ENCODE measurements at places on chromosomes 2 and 18.

DNA sequence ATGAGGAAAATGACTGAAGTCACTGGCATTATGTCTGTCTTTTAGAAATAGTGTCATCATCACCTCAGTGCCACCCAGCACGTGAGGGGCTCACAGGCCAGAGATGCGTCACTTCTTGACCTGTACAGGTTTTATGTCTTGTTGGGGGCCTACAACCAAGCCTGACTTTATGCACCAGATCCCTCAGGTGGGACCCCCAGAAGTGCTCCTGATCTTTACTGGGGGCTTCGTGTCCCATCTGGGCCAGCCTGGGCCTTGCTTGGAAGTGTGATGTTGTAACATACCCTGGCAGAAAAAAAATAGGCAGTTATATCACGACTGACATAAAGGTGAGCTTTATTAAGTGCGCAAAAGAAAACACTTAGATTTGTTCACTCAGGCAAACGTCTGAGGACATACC is 21.5 kb upstream of the GNAL start:
- DNase-seq = no peak

DNA sequence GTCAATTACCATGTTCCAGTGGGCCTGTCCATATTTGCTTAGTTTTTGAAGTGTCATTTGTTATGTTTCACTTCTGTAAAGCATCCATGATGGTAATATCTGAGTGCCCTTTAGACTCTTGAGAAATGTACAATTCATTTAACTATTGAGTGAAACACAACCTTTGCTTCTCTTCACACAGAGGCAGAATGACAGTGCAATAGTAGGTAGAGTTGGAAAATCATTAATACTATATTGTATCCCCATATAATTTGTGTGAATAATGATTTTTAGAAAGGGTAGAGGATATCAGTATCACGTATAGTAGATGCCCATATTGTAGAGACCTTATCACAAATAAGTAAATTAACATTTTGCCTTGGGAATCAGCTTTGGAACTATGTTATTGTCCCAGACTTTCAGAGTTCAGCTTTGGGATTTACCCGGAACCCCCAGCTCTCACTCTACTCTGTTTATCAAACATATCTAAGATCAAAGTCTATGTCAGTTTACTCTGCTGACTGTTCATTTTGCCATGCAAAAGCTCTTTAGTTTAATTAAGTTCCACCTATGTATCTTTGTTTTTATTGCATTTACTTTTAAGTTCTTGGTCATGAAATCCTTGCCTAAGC is 172.7 kb upstream of the NOL4 start:
- DNase-seq = no peak

DNA sequence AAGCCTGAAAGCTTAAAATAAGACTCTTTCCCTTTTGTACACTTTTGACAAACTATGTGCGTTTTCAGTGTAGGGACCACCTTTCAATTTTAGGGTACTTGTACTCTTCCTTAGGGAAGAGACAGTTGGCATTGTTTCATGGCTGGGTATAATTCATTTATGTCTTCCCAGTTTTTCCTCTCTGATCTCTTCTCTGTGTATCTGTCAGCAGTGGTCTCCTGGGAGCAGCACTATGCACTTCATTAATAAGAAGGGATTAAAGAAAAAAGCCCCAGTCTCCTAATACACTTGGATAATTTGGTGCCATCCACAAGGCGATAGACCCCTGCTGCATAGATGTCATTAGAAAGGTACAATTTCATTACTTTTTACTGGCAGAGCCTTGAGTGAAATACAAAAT is 12.1 kb downstream of the AQP4 start:
- no peak for DNase-seq

DNA sequence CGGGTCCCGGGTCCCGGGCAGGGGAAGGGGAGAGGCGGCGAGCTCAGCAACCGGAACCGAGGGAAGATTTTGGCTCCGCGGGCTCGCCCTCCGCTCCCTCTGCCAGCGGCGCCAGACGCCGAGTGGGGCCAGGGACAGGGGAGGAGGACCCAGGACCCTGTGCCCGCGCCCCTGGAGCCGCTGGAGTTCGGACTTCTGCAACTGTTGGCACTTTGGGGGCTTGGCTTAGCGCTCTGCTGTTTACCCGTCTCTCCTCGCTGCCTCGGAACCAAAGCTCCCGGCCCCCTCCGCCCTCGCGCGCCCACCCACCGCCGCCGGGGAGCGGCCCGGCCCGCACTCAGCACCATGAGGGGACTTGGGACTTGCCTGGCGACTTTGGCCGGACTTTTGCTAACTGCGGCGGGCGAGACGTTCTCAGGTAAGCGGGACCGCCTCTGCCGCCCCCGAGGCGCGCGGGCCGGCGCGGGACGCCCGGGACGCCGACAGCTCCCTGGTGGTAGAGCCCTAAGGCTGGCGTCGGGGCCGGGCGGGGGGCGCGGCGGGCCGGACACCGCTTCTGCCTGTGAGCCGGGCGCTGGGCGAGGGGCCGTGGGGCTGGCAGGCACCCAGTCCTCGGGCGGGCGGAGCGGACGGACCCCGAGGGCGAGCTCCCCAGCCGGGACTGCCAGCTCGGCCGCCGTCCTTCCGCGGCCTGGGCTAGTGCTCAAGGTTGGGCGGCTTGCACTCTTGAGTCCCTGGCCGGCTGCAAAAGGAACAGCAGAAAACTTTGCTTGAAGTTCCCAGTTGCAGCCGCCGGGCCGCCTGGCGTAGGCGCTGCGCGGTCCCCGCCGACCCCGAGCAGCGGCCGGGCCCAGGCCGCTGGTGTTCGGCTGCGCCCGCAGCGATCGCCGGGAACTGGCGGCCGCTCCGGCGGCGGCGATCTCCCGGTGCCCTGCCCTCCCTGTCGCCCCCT is 634 bp downstream of the PTPRM start:
- DNase-seq = no peak

GRCh38 chr2:878245-878930 is 72.3 kb upstream of the SNTG2 start:
- DNase-seq = no peak

DNA sequence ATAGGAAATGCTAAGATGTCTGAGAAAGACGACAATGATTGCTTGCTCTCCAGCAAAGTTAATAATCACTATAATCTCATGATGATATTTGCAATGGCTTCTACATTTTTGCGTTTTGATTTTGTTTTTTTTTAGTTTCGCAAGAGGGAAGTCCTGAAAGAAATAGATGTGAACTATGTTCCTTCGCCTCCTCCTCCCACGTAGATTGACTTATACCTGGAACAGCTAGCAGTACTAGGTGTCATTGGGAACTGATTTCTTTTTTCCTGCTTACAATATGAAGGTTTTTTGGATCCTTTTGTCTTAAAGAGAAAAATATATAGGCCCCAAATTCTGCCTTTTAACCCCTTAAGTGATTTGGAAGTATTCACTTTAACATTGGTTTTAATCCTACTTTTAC is 26.7 kb downstream of the ITPRID2 start:
- DNase-seq = no peak

DNA sequence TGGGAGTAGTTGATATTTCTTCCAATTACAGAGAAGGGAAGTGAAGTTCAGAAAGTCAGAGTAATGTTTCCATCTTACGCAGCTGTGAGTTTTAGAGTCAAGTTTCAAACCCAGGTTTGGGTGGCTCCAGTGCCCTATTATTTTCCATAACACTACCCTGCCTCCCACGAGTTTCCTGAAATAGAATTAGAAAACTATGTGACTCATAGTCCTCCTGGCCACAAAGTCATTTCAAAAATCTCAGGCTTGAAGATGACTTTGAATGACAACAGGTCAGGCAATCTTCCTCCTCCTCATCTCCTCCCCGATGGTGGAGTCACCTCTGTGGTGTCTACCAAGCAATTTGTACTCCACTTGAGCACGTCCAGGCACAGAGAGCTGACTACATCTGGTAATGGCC is 212.3 kb upstream of the TRIB2 start:
- DNase-seq = no peak

DNA sequence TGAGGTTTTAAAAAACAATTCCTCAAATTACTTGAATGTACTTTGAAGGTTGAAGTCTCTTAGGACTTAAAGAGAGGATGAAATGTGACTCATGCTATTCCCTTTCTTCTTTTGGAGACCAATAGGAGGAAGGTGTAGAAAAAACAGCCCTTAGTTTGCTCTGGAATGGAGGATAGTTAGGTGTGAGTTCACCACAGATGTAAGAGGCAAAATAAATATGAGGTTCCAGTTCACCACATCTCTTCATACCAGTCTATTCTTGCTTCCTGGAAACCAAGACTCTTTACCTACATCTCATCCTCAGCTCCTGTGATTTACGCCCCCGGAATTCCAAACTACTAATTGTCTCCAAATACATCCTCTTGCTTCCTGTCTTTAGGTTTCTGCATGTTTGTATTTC is 77.5 kb upstream of the TTC21B start:
- DNase-seq = no peak

DNA sequence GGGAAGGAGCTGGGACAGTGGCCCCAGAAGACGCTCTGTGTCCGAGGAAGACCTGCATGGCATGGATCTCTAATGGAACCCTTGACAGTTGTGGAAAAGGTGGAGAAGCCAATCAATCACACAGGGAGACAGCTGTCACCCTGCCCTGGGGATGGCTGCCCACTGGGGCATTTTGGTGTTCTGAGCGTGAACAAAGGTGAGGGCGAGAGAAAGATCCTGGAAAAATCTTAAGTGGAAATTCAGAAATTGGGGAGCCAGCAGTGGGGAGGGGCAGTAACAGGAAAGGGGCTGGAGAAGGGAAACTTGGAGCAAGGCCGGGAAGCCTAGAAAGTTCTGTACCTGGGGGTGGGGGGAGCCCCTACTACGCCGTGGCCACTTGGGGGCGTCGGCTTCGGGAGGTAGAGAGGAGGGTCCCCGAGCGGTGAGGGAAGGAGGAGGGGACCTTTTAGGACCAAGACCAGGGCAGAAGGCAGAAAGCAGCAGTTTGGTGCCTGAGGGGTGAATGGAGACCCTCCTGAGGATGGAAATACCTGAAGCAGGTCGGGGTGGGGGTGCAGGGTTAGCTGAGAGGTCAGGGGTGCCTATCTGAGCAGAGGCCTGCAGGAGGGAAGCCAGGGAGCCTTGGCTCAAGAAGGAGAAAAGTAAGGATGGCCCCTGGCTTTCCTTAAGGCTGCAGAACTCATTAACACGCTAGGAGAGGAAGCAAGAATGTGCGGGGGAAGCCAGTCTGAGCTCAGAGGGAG is 30.0 kb downstream of the NGEF start:
- DNase-seq = no peak

DNA sequence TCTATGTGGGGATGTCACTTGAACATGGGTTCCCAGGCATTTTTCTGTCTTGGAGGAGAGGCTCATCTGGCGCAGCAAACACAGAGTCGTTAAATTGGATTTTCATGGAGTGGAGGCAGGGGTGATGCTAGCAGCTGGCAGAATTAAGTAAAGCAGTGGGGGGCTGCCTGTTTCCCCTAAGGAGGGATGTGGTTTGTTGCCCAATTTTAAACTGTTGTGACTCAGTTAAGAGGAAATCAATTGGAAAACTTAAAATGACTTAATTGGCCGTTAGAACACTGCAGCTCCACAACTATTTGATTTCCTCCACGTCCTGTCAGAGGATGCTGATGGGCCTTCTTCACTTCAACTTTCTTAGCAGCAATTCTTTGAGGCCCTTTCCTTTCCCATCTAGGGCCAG is 354.1 kb upstream of the ATP5MC3 start:
- DNase-seq = no peak

GRCh38 chr18:54358495-54359040 is 862 bp downstream of the C18orf54 start:
- DNase-seq = no peak

- no peak for DNase-seq
Observed at GRCh38 chr18:57806978-57807285, 3.8 kb upstream of the ATP8B1 start.

- DNase-seq = no peak
Observed at GRCh38 chr2:183269956-183270355, 145.7 kb downstream of the NUP35 start.

DNA sequence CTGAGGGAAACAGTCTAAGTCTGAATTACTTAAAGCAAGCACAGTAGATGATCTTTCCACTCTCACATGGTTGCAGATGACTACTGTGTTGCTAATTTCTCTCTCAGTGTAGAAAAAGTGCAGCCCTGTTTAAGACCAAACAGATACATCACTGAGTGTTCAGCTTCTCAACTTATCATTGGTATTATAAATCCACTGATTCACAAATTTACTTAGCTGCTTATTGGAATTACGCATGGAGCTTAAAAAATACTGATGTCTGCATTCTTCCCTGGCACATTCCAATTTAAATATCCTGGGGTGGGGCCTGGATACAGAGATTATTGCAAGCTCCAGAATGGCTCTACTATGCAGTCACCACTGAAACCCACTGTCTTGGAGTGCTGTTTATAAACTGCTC is 411.2 kb downstream of the RND3 start:
- no peak for DNase-seq

DNA sequence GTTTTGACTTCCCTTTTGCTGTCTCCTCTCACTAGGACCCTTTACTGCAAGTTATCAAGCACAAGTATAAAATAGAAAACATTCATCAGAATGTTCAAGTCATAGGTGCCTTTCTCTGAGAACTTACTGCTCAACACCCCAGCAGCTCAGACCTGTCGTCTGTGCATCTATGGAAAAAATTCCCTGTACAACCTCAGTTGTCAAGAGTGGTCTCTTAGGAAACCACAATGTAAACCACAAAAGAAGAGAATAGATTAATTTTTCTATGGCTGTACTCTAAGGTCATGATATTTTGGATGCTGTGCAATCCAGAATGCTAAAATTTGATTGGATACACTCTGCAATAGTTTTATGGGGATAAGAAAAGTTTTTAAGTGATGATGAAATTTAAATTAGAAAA is 84.1 kb downstream of the RBMS1 start:
- DNase-seq = no peak

DNA sequence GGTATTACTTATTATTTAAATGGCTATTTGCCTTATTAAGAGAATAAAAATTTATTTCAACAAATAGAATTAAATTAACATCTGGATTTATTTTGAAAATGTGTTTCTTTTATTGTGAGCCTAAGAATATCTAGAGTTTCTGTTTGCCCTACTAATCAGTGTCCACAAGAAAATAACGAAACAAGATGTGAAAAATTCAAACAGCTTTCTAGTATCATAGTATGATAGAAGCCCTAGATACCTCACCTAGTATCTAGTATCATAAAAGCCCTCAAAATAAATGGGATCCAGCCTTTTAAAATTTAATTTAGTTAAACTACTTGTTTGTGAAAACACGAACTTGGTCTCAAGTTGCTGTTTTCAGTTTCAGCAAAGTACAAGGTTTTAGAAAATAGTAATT is 13.7 kb upstream of the SLC40A1 start:
- no peak for DNase-seq

DNA sequence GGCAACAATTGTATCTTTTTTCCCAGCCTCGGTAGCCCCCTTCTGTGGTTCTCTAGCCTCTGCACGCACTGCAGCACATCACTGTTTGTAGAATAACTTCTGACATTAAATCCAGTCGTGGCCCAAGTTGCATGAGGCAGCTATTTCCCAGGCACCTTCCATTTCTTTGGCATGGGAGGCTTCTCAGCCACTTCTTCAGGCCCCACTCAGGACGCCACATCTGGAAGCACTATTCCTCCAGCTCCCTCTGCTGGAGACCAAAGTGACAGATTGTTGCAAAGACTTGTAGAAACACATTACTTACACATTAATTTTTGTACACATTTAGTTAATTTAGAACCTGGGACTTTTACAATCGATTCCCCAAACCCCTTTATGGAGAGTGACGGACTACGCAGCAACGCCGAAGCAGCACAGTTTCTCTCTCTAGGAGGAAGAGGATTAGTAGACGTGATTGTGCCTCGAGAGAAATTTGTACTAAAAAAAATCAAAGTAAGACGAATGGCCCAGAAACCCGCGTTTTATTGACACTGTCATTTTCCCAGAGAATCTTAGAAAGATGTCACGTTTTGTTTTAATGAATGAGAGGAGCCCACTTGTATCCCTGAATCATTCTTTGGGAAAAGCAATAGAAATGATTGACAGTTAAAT is 57.8 kb upstream of the RGPD5 start:
- DNase-seq = no peak
